ENCODE measurements at places on chromosomes 11 and 22.

DNA sequence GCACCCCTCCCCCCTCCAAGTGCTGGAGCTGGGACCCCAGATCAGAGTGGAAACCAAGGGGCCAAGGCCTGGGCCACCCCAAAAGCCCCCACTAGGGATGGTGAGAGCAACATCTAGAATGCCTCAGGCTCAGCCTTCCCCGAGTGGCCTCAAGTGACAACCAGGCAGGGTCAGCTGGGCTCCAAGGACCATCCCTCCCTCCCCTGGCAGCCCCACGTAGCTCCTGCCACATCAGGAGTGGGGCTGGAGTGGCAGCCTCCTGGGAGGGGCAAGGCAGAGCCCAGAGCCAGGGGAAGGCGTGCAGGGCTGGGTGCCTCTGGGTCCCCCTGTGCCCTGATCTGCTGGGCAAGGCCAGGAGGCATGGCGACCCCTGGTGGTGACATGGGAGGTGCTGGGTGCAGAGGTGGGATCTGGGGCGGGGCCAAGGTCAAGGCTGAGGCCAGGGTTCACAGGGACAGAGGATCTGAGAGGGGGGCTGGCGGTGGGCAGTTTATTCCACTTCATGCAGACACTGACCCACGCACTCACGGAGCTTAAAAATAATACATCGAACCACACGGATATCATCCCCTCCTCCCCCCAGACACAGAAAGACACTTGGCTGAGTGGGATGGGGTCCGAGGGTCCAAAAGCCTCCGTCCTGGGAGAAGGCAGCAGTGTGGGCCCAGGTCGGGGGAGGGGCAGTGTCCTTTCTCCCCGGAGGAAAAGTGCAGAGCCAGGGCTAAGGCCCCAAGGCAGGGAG, 15.8 kb upstream of the EHD1 start:
- DNase-seq, result peak; percentile 88

DNA sequence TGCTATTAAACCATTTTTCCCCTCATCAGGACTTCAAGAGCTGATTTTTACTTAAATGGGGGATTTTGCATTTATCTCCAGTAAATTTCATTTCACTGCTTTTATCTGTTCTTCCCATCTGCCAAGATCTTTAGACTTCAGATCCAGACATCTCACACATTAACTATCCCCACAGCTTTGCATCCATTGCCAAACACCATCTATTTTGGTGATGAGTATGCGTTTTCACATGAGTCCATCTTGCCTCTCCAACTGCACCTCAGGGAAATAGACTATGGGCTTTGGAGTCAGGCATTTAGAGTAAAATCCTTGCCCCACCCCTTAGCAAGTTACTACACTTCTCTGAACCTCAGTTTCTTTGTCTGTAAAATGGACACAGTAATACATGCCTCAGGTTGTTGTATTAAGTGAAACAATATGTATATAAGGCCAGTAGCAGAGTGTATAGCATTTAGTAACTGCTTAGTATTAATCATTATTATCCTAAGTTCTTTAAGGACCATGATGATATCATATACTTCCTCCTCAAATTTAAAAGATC, 53.6 kb upstream of the NFRKB start:
- no peak for DNase-seq

DNA sequence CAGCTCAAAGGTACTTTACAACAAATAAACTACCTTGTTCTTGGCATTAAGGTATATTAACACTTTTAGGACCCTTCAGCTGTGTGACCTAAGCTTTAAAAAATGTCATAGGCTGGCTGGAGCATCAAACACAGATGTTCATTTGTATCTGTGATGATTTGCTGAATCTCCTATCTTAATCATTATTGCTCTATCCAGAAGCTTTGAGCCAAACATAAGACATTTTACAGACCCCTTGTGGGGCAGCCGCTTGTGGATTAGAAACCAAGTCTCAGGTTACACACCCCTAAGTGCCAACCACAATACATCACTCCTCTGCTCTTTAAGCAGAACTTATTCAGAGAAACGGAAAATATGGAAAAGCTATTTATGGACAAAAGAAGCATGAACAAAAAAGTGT, 394.2 kb upstream of the CCDC90B start:
- no peak for DNase-seq

- DNase-seq, result no peak
These were observed 94.7 kb downstream of the ST3GAL4 start for GRCh38 chr11:126450198-126450597.

- peak; percentile 45 for DNase-seq
These were observed 906 bp downstream of the CCDC90B start for GRCh38 chr11:83285151-83285770.

- no peak for DNase-seq
These were observed 28.6 kb downstream of the GNB1L start for GRCh38 chr22:19825904-19826618.

DNA sequence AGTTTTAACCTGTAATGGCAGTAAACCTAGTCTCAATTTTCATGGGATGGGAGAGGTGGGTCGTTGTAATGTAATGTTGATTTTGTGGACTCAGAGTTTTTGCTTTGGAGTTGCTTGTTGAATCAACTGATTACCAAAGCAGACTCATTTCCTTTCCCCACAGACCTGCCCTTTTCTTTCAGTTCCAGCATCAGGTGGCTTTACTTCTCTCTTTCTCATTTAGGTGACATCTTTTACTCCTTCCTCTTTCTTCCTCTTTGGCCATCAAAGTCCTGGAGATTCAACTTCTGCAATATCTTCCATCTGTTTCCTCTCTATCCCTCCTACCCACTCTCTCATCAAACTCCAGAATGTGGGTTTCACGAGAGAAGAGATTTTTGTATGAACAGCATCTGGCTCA, 313.9 kb downstream of the TMEM135 start:
- no peak for DNase-seq

DNA sequence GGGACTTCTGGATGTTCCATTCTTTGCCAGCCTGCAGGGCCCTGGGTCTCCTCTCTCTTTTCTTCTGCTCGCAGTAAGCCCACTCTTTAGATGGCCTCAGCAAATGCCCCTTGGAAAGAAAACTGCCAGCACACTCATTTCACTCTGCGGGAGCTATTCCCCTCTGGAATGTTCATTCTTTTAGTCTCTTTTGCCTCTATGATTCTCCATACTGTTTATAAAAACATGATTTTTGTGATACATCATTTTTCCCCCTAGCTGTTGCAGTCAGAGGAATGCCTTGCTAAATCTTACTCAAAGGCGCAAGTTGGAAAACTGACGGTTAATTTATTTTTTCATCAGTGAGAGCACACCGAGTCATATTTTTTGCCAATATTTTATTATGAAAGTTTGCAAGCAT, 184.9 kb downstream of the SNX19 start:
- no peak for DNase-seq

GRCh38 chr22:31247726-31248125, 35.6 kb downstream of the LIMK2 start:
- DNase-seq, result no peak

- no peak for DNase-seq
These were observed 324.5 kb upstream of the PITPNB start for GRCh38 chr22:28243539-28243938.

DNA sequence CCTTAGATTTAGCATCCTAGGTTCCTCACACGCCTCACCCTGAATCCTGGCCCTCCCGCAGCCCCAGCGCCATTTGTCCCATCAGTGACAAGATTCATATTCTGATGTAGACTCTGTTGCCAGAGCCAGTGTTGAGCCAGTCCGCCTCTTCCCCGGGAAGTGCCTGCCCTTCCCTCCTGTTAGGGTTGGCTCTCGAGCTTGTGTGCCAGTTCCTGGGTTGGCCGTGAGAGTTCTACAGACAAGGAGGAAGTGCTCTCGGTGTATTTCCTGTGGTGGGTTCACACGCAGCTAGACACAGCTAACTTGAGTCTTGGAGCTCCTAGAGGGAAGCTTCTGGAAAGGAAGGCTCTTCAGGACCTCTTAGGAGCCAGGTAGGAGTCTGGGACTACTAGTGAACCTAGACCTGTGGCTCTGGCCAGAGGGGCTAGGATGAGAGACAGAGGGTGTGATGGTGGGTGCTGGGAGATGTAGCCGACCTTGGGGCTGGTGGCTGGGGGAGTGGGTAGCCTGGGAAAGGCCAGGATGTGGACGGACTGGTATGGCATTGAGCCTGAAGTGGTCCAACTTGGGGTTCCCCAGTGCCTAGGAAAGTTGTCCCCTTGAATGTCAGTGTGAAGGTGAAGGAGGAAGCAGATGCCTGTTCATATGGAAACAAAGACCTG, at the start of gene IL18BP:
Gene IL18BP (plus strand): TSS at position 261 of the 662 bp plus-strand sequence. CDS start 1,076 bp downstream, outside the sequence.
- DNase-seq, result no peak

DNA sequence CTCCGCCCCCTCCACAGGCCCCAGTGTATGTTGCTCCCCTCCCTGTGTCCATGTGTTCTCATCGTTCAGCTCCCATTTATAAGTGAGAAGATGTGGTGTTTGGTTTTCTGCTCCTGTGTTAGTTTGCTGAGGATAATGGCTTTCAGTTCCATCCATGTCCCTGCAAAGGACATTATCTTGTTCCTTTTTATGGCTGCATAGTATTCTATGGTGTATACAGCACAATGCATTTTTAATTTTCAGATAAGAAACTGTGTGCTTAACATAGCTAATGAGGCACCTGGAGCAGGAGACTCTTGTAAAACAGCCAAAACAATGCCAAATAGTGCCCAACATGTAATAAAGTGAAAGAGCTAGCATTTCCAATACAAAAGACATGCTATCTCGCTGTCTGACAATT, 21.8 kb downstream of the ALG9 start:
- DNase-seq, result no peak

GRCh38 chr22:24231706-24232105, 13.2 kb downstream of the GGT5 start:
- no peak for DNase-seq

DNA sequence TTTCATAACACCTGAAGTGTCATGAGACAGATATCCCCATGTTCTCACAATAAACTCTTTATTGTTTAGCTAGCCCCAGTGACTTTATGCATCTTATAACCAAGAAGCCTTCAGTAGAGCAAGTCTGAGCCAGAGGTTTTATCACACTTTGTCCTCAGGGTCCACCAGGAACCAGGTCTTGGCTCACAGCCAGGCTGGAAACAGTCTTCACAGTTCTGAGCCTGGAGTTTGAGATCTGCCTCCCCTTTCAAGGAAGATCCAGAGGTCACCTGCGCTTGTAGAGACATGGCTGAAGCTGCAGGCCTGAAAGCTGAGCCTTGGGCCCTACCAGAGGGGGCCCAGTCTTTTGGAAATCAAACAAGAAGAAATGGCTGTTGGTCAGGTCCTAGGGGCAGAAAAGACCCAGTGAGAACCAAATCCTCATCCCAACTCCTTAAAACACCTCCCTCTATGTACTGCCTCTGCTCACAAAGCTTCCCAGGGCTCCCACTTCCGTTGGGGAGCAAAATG, 3.5 kb downstream of the RRP8 start:
- DNase-seq, result no peak

Measured in activated CD4-positive, CD25-positive, alpha-beta regulatory T cell (primary cell).